ENCODE measurements at places on chromosomes 16 and 17.

- DNase-seq, result no peak
Measured at GRCh38 chr16:5801396-5801795, 703.8 kb upstream of the EEF2KMT start.

DNA sequence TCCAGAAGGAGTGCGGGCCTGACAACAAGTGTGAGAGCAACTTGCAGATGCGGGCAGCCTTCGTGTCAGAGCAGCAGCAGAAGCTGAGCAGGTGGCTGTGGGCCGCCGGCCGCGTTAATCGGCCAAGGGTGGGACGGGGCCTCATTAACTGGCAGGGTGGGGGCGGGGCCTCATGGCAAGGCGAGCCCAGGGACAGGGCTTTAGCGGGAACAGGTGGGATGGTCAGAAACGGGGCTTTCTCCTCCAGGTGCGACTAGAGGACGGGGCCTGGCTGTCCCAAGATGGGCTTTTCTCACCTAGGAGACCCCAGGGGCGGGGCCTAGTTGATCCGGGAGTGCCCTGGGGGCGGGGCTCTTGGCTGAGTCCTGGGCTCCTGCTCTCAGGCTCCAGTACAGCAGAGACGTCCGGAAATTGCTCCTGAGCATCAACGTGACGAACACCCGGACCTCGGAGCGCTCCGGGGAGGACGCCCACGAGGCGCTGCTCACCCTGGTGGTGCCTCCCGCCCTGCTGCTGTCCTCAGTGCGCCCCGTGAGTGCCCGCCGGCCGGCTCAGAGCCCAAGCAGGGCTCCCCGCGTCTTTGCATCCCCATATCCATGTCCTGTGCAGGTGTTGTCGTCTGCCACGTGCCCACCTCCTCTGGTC, 18.4 kb upstream of the PDK2 start:
- no peak for DNase-seq

- no peak for DNase-seq
Measured at GRCh38 chr16:22425847-22426246, 51.4 kb upstream of the CDR2 start.

- no peak for DNase-seq
Measured at GRCh38 chr17:9290226-9290613, 268.9 kb downstream of the NTN1 start.

- DNase-seq, result no peak
Measured at GRCh38 chr16:72936408-72936807, 111.5 kb downstream of the ZFHX3 start.

- DNase-seq, result no peak
Measured at GRCh38 chr17:82475458-82475857, 16.9 kb downstream of the NARF start.

DNA sequence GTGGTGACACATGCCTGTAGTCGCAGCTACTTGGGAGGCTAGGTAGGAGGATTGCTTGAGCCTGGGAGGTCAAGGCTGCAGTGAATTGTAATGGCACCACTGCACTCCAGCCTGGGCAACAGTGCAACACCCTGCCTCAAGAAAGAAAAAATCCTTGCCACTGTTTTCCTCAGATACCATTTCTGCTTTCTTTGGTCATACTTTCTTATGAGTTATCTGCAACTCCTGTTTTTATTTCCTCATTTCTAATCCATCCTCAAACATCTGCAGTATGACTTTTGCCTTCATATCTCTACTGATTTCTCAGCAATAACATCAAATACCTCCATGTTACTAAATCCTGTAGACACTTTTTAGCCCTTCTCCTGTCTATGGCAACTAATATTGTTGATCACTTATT, 3.1 kb upstream of the AP2B1 start:
- DNase-seq, result no peak

DNA sequence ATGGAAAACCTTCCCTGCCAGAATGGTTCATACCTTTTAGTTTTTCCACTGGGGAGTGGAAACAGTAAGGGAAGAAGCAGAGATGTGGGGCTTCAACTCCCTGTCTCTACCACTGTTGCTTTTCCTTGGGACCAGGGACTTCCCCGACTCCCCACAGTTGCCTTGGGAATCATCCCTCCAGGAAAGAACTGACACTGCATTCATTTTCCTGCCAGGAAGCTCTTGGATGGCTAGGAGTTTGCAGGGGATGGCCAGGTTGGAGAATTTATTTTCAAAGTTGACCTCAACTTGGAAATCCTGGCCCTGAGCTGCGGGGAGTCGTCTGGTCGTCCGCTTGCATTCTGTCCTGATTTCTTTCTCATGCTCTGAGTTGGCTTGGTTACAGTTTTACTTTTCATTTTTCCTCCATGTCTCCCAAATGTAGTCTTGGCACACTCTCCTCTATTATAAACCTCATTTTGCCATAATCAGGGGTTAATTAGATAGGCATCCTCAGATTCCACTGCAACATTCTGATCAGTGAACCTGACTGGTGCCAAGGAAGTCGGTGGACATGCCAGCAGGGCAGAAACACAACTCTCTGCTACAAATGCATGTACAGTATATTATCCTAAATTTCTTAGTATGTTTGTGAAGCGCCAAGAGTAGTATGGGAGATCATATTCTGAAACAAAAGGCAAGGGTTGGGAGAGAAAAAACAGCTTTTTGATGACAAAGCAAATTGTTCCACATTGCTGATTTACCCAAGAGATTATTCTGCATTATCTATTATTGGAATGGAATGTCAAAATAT, 220.5 kb upstream of the XYLT1 start:
- no peak for DNase-seq

DNA sequence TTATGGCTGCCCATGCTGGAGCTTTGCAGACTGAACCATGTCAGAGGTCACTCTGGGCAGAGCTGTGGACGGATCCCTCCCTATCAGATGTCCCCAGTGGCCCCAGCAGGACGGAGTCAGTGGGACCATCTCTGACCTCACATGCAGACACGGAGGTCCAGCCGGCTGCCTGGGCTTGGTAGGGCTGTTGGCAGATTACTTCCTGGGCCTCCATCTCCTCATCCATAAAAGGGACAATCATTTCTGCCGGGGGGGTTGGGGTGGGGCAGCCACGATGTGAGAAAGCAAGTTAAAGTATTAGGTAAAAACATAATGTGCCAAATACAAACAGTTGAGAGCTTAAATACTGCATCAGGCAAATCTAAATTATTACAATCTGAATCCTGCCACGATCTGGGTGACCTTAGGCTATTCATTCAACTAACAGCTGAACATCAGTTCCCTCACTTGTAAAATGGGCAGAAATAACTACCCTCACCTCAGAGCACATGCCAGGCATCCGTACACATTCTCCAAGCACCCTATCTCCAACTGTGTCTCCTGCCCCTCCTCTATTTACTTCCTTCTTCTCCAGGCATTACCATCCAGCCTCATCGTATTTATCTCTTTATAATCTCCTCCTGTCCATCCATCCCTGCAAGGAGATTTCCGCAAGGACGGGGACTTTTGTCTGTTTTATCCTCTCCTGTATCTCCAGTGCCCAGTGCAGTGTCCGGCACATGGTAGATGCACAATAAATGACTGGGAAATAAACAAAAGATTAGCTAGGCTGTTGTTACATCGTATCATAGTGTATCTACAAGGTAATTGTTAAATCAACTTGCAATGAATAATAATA, 192.3 kb upstream of the FOXF1 start:
- no peak for DNase-seq

- DNase-seq, result no peak
Measured at GRCh38 chr16:11612665-11613025, 25.9 kb upstream of the LITAF start.

- no peak for DNase-seq
Measured at GRCh38 chr17:48747445-48748363, 19.2 kb upstream of the HOXB13 start.

- no peak for DNase-seq
Measured at GRCh38 chr16:71681360-71681759, 43.1 kb downstream of the PHLPP2 start.

GRCh38 chr16:46918905-46919792, 35.0 kb downstream of the GPT2 start:
- no peak for DNase-seq

DNA sequence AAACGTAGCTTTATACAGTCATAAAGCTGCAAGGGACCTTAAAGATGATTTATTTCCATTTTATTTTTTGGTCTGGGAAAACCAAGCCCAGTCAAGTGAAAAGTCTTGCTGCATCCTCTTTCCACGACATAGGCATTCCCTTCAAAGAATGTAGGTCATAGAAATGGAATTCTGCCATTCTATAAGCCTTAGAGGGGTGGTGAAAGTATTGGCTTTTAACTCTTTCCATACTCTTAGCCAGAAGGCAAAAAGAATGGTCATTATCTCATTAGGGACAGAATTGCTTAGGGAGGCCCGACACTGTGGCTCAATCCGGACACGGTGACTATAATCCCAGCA, 7.9 kb upstream of the MSL1 start:
- DNase-seq, result no peak

- no peak for DNase-seq
Measured at GRCh38 chr17:46001390-46002310, 2.6 kb downstream of the STH start.

GRCh38 chr17:42571435-42572225, 4.7 kb downstream of the MLX start:
- no peak for DNase-seq

DNA sequence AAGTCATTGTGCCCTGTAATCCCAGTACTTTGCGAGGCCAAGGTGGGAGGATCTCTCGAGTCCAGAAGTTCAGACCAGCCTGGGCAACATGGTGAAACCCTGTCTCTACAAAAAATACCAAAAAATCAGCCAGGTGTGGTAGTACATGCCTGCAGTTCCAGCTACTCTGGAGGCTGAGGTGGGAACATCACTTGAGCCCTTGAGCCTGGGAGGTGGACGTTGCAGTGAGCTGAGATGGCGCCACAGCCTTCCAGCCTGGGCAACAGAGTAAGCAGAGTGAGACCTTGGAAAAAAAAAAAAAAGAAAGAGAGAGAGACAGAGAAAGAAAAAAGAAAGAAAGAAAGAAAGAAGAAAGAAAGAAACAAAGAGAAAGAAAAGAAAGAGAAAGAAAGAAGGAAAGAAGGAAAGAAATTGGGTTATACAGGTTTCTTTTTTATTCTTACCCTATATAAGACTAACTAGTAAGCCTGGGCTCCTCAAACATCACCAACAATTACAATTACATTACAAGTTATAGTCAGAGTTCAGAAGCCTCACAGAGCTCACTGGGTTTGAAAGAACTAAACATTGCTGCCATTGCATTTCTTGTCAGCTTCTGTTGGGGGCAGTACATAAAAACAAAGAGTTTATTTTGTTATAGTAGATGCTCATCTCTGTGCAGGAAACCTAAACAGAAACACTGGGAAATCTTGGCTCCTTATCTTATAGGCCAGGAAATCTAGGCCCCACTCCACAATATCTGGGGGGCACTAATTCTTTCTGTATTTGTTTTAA, 6.7 kb upstream of the ABCA9 start:
- DNase-seq, result no peak

- DNase-seq, result no peak
Measured at GRCh38 chr17:14738652-14738988, 437.7 kb downstream of the HS3ST3B1 start.

DNA sequence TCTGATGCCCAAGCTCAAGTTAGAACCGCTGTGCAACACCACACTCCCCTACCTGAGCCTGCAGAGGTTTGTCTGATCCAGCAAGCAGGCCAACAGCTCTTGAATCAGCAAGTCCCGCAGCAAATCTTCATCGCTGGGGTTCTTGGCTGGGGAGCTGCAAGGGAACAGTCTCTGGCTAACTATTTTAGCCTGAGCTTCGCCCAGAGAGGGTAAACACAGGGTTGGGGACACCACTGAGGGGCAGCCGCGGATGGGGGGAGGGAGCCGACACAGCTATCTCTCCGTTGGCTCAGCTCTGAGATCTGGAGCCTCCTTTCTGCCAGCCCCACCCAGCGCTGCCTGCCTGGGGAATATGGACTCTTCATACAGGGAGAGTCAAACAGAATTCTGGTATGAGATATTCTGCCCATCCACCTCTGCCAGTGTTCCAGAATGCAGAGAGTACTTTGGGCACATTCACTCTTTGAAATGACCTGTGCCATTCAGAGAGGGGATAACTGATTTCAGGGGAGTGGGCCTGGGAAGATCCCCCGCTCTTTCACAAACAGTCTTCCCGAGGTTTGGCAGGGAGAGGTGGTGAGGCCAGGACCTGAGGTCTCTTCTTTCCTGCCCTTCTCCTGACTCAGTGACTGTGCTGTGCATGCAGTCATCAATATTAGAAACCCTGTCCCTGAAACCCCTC, 7.4 kb downstream of the GIP start:
- DNase-seq, result no peak

DNA sequence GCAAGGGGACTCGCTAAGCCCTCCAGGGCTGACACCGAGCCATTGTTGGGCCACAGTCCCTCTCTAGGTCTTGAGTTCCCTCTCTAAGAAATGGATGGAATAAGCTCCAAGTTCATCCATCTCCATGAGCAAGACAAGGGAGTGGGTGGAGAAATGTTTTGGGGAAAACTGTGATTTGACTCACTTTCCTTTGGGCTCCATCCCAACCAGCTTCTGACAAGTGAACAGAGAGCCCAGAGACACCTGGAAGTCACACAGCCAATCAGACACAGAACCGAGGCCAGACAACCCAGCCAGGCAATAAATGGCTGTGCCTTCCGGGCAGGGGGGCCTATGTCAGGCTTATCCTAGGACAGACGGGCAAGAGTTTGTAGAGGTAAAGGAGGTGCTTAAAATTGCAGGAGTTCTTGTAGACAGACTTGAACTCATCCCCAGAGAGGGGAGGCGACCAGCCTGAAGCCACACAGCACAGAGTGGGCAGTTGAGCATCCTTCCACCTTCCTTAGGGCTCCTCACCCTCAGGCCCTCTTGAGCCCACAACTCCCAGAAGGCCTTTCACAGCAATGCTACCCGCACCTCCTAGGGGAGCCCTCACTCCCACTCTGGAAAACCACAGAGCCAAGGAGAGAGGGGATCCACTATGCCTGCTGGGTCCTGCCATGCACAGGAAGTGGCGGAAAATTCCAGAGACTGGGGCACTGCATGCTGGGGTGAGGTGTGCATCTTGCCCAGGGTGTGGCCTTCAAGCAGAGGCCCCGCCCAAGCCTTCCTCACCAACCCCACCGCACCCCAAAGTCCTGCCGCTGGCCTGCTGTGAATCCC, 9.5 kb upstream of the FAM83G start:
- no peak for DNase-seq

DNA sequence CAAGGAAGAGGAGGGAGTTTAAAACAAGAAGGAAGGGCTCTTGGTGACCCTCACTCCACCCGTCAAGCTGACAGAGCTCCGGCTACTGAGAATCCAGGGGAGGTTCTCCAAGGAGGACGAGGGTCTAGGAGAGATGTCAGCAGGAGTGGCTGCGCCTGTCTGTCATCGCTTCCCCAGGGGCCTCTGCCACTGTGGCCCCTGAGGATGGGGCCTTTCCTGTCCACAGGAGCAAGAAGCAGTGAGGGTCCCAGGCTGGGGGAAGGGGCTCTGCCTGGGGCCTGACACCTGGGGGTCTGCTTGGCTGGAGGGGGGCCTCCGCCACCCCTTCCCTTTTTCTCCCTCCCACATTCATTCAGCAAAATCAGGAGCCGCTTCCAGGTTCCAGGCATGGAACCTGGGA, 66.5 kb upstream of the TNRC6C start:
- no peak for DNase-seq

DNA sequence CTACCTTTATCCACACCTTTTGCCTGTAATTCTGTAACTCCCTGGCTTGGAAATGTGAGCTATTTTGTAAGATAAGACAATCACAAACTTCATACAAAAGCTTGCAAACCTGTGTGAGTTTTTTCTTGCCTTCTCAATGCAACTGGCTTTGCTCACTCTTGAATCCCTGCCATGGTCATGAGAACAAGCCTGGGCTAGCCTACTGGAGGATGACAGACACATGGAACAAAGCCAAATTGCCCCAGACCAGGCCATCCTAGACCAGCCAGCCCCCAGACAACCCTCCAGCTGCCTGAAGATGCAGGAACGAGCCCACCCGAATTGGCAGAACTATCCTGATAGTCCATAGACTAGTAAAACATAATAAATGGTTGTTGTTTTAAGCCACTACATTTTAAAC, 466.6 kb upstream of the ERCC4 start:
- DNase-seq, result no peak
